ENCODE measurements at places on chromosomes 16 and 17. TPM values are rescaled to one million over a fixed set of nuclear protein-coding genes. Genes with fewer than 3 reads are reported as not detected.

DNA sequence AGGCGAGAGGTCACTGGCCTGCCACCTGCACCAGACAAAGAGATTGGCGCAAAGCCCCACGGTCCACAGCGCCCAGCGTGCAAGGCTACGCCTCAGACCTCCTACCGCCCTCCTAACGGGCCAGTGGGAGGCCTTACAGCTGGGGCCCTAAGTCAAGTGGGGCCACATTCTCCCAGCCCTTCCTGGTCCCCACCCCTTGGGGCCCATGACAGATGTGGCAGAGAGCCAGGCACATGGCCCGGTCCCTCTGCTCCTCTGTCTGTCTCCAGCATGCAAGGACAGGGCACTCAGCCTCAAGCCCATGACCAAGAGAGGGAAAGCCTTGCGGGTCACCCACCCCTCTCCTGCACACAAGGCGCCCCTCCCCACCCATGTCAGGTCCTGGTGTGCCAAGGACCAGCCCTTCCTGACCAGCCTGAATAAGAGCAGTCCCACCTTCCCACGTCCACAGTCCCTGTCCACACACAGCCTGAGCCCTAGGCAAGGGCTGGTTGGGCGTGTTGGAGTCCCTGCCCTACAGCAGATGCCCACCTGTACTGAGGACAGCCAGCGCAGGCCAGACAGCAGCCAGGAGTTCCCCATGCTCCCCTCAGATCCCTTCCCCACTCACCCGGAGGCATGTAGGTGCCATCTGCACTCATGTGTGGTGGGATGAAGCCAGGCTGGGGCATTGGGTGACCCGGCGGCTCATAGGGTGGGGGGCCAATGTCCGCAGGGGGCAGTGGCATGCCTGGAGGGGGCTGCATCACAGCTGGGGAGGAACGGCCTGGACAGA, 25.3 kb downstream of the CDIP1 start:
- DNase-seq = no peak
- H3K36me3 ChIP-seq = peaks cover 3% of the 10 kb centered on the region
- H3K4me3 ChIP-seq = no peak overlapping the region
- H3K27me3 ChIP-seq = no peaks in the 10 kb centered on the region

DNA sequence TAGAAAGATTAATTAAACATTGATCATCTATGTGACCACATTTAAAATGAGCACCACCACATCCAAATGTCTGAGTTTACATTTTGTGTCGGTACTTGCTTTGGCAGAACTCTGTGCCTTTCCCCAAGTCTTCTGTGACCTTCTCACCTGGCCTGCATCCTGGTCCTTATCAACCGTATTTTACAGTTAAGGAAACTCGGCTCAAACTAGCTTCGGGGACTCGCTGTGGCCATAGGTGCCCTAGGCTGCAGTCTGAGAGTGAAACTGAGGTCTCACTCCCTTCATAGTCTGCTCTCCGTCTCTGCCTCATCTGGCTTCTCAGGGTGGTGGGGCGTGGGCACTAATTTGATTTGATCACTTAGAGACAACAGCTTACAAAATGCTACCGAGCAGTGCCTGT, 555.5 kb downstream of the WWOX start:
- H3K27me3 ChIP-seq = no peaks in the 10 kb centered on the region
- H3K36me3 ChIP-seq = no peaks in the 10 kb centered on the region
- no peaks in the 10 kb centered on the region for H3K4me1 ChIP-seq
- H3K4me3 ChIP-seq = no peak overlapping the region

- no peaks in the 10 kb centered on the region for H3K4me1 ChIP-seq
- no peak overlapping the region for H3K4me3 ChIP-seq
- H3K27me3 ChIP-seq = peaks cover 3% of the 10 kb centered on the region
- no peaks in the 10 kb centered on the region for H3K36me3 ChIP-seq
These were observed 12.0 kb upstream of the SRSF1 start for GRCh38 chr17:58019039-58019438.

Gene DOC2B
- not detected for total RNA-seq

GRCh38 chr17:83057793-83058265, 21.6 kb upstream of the METRNL start:
- H3K36me3 ChIP-seq = no peaks in the 10 kb centered on the region
- H3K27ac ChIP-seq = no peak overlapping the region
- H3K27me3 ChIP-seq = peaks cover 2% of the 10 kb centered on the region
- peaks cover 31% of the 10 kb centered on the region for H3K4me1 ChIP-seq
- no peak overlapping the region for H3K4me3 ChIP-seq

DNA sequence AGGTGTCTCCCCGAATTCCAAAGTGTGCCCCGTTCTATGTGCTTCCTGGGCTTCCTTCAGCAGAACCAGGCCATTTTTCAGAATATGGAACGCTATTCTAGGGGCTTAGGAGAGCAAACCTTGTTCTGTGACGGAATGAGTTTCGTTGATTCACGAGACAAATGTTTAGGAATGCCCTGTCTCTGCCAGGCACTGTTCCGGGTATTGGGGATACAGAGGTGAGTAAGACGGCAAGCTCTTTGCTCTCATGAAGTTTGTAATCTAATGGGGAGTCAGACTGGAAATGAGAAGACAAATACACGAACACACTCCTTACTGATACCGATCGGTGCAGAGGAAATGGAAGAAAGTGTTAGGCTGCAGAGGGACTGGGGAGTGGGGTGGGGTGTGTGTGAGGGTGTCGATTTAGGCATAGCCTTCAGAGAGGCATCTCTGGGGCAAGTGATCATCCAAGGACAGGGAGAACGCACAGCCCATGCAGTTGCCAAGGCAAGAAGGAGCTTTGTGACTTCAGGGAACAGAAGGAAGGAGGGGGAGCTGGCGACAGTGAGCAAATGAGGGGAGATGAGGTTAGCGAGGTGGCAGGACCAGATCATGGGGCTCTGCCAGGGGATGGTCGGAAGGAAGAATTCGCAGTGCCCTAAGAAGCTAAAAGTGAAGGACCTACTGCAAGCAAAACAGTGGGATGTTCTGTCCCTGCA, 189.6 kb downstream of the MSI2 start:
- 0 out of 2 replicates have a peak overlapping the region, but pooled peaks have one; percentile 5 for H3K27ac ChIP-seq
- peaks cover under 1% of the 10 kb centered on the region for H3K27me3 ChIP-seq
- no peaks in the 10 kb centered on the region for H3K36me3 ChIP-seq
- no peak for DNase-seq

Gene SLC5A10
- total RNA-seq = not detected

Gene FLII
- total RNA-seq = 451 TPM

- no peaks in the 10 kb centered on the region for H3K27me3 ChIP-seq
- DNase-seq = peak; percentile 40
- no peak overlapping the region for H3K4me3 ChIP-seq
- no peak overlapping the region for H3K27ac ChIP-seq
These were observed 130.8 kb downstream of the XYLT1 start for GRCh38 chr16:17339764-17340541.

GRCh38 chr16:73371584-73372319, 323.8 kb upstream of the ZFHX3 start:
- no peak overlapping the region for H3K27ac ChIP-seq
- no peak for DNase-seq
- no peaks in the 10 kb centered on the region for H3K4me1 ChIP-seq
- H3K27me3 ChIP-seq = peaks cover 14% of the 10 kb centered on the region
- no peak overlapping the region for H3K4me3 ChIP-seq
- no peaks in the 10 kb centered on the region for H3K36me3 ChIP-seq

DNA sequence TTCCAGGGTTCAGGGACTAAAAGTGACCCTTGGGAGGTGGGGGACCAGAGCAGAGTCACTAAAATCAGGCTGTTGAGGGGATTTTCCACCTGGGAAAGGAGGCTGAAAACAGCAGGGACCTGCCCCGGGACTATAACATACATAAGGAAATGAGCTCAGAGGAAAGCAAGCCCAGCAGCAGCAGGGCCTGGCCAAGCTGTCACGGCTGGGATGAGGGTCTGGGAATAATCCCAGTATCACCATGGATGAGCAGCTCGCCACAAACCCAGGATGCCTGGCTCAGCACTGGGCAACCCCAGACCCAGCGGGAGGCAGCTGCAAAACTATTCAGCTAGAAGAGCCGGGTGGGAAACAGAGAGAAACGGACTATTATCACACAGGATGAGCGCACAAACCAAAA, 72.4 kb downstream of the RPH3AL start:
- H3K27ac ChIP-seq = no peak overlapping the region
- H3K36me3 ChIP-seq = peaks cover 5% of the 10 kb centered on the region

- DNase-seq = no peak
- peaks cover 15% of the 10 kb centered on the region for H3K36me3 ChIP-seq
- H3K4me1 ChIP-seq = peaks cover 7% of the 10 kb centered on the region
- no peak overlapping the region for H3K4me3 ChIP-seq
These were observed 117.3 kb upstream of the CACNG5 start for GRCh38 chr17:66717641-66718058.

DNA sequence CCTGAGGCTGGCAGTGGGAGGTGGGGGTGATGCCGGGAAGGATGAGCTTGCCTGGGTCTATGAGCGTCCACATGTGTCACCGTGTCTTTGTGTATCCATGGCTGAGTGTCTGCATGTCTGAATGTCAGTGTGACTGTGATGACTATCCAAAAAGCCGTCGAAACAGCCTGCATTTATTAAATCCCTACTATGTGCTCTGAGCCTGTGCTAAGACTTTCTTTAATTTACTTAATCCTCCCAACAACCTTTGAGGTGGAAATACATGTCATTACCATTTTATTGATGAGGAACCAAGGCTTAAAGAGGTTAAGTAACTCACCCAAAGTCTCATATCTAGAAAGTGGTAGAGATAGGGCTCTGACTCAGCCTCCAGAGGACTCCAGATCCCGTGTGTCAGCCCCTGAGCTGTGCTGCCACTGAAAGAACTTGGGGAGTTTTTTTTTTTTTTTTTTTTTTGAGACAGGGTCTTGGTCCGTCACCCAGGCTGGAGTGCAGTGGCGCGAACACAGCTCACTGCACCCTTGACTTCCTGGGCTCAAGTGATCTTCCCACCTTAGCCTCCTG, 20.0 kb downstream of the ARHGAP23 start:
- peaks cover 17% of the 10 kb centered on the region for H3K36me3 ChIP-seq
- H3K27me3 ChIP-seq = peaks cover 2% of the 10 kb centered on the region
- peak; percentile 39 for DNase-seq
- peak overlapping the region; percentile 47 for H3K4me3 ChIP-seq
- peak overlapping the region; percentile 98 for H3K27ac ChIP-seq
- H3K4me1 ChIP-seq = peaks cover 65% of the 10 kb centered on the region

DNA sequence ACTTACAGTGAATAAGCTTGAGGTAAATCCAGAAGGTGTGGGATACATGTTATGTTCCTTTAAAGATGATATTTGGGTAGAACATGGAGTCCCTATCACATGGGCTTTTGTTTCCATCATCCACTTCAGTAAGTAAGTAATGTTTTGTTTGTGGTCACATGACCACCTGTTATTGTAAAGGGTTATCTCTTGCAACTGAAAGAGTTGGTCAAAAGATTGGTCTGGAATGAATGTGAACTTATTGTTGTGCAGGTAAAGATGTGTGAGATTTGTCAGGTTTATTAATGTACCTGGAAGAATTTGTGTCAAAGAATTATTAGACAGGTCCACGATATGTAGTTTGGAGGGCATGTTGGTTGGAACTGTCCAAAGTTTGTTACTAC, 1.6 kb downstream of the OMG start:
- H3K4me3 ChIP-seq = no peak overlapping the region
- peaks cover 10% of the 10 kb centered on the region for H3K4me1 ChIP-seq
- H3K36me3 ChIP-seq = peaks cover 25% of the 10 kb centered on the region
- peaks cover 2% of the 10 kb centered on the region for H3K27me3 ChIP-seq

Gene SLC35G6
- total RNA-seq = not detected

DNA sequence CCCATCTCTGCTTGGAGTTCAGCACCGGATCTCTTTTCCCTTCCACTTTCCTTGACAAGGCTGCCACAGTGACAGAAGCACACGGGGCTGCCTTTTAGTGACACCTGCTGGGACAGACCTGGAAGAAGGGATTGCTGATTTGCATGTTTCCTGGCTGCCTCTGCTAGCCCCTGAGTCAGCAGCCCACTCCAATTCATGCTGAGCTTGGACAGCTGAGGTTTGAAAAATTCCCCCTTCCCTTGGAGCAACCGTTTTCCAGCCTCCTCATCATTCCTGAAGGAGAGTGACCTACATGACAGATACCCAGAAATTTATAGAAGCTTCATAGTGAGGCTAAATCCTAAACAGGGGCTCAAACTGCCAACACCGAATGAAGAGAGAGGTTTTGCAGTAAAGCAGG, 18.8 kb upstream of the RBL2 start:
- no peak overlapping the region for H3K4me3 ChIP-seq
- H3K4me1 ChIP-seq = peaks cover 18% of the 10 kb centered on the region
- peaks cover 3% of the 10 kb centered on the region for H3K36me3 ChIP-seq
- no peak for DNase-seq
- peaks cover 5% of the 10 kb centered on the region for H3K27me3 ChIP-seq

GRCh38 chr16:85104821-85105391, 7.4 kb downstream of the CIBAR2 start:
- H3K4me3 ChIP-seq = no peak overlapping the region
- H3K27ac ChIP-seq = no peak overlapping the region
- H3K36me3 ChIP-seq = no peaks in the 10 kb centered on the region
- H3K27me3 ChIP-seq = peaks cover 14% of the 10 kb centered on the region

DNA sequence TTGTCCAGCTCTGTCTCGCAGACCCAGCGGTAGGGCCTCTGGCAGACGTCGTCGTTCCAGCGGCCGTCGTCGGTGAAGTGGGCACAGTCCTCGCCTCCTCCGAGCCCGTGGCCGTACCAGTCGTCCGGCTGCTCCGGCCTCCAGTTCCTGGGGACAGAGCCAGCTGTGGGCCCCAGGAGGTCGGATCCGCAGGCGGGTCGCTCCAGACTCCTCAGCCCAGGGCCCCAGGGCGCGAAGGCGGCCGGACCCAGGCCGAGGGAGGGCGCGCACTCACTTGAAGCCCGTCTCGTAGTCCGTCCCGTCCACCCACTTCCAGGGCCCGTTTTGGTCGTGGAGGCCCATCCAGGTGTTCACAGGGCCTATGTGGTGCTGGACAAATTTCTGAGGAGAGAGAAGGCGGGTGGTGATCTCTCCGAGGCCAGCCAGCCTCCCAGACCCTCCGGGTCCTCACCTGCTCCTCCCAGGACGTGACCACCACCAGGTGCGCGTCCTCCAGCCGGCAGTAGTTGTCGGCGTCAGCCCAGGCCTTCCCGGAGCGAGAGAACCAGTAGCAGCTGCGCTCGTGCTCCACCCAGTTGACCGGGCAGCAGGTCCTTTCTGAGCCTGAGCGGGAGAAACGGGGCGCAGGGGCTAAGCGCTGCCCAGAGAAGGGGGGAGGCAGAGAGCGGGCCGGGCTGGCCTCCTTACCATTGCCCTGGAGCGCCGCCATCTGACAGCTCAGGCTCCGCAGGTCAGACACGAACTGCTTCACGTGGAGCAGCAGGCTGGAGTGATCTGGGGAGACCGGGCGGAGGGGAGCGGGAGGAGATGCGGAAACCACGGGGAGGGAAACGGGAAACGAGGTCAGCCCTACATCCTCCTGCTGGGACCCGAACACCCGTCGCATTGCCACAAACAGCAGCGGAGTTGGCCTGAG, 5.2 kb downstream of the ASGR1 start:
- H3K4me3 ChIP-seq = no peak overlapping the region
- H3K36me3 ChIP-seq = no peaks in the 10 kb centered on the region
- peaks cover 5% of the 10 kb centered on the region for H3K4me1 ChIP-seq
- DNase-seq = no peak
- H3K27me3 ChIP-seq = peaks cover 14% of the 10 kb centered on the region

- peaks cover 4% of the 10 kb centered on the region for H3K36me3 ChIP-seq
- no peaks in the 10 kb centered on the region for H3K27me3 ChIP-seq
- DNase-seq = no peak
- H3K4me3 ChIP-seq = no peak overlapping the region
- no peak overlapping the region for H3K27ac ChIP-seq
These were observed 9.4 kb downstream of the XYLT2 start for GRCh38 chr17:50355336-50355700.

GRCh38 chr16:1335996-1336395, 2.6 kb downstream of the BAIAP3 start:
- H3K4me3 ChIP-seq = no peak overlapping the region
- no peak for DNase-seq
- peaks cover 19% of the 10 kb centered on the region for H3K27me3 ChIP-seq
- peaks cover 6% of the 10 kb centered on the region for H3K4me1 ChIP-seq

Data from HFFc6 (cell line).